ENCODE measurements at places on chromosomes 13 and 19.

GRCh38 chr19:5046339-5047039 lies 77.6 kb downstream of the KDM4B start:
- ATAC-seq: no peak

DNA sequence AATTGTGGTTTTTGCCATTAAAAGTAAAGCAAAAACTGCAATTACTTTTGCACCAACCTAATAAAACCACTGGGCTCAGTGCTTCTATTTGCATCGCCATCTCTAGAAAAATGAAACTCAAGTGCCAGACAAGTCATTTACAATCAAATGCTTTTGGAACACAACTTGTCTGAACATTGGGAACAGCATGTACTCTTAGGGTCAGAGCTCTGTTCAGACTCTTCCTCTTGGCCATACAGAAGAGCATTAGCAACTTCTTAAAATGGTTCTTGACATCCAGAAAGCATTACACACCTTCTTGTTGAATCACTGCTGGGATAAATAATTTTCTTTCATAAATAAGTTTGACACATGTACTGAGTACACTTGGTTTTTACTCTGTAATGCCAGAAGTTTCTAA lies 272.5 kb downstream of the DCLK1 start:
- no peak for ATAC-seq

DNA sequence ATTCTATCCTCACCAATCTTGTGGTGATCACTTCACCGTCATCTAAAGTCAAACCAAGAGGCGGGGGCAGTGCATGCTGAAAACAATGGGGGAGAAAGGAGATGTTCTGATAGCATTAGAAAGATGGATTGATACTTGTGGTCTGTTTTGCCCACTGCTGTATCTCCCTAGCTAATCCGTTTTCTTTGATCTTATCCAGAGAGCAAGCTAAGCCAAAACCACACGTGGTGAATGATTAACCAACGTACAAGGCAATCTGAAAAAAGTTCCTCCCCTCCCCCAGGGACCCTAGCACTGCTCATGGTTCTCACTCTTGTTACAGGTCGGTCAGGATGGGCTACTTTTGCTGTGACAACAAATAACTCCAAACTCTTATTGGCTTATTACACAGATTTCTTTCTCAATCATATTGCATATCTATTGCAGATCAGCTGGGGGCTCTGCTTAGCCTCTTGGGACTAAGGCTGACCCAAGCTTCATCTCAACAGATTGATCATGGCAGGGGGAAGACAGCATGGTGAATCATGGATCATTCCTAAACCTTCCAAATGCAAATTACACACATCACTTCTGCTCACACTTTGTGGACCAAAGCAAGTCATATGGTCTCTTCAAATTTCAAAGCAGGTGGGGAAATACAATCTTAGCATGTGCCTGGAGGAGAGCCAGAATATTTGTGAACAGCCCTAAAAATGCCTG lies 11.9 kb upstream of the C13orf42 start:
- ATAC-seq: peak; percentile 41

DNA sequence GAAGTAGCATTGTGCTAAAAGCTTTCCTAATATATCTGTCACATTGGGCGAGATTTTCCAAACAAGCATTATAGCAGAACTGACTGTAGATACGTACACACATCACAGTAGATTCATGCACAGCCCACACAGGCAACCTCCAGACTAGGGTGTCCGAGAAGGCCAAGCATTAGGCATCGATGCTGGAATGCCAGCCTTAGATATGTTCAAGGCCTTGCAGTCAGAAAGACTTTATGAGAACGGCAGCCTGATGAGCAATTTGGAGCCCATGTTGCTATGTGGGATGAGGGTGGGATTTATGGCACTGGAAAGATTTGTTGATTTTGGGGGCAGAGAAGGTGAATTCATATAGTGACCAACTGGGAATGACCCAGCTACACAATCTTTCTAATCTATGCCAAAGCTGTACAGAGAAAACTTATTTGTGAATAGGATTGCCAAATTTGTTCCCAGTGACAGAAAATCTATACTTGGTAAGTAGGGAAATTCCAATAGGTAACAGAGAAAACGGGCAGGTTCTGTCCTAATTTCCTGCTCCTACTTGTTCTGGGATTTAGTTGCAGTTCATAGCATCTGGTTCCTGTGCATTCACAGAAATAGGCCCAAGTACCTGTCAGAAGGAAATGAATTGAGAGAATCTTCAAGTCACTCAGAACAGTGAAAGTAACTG lies 31.0 kb upstream of the SPRY2 start:
- no peak for ATAC-seq

- ATAC-seq: no peak
These were observed 5.4 kb upstream of the ARGLU1 start for GRCh38 chr13:106573284-106573846.

GRCh38 chr19:42658076-42658475 lies 63.4 kb upstream of the CEACAM8 start:
- ATAC-seq: no peak

- no peak for ATAC-seq
These were observed 38.6 kb downstream of the IGFL3 start for GRCh38 chr19:46085888-46086287.

GRCh38 chr19:14558370-14559066 lies 13.3 kb downstream of the NDUFB7 start:
- ATAC-seq: no peak

DNA sequence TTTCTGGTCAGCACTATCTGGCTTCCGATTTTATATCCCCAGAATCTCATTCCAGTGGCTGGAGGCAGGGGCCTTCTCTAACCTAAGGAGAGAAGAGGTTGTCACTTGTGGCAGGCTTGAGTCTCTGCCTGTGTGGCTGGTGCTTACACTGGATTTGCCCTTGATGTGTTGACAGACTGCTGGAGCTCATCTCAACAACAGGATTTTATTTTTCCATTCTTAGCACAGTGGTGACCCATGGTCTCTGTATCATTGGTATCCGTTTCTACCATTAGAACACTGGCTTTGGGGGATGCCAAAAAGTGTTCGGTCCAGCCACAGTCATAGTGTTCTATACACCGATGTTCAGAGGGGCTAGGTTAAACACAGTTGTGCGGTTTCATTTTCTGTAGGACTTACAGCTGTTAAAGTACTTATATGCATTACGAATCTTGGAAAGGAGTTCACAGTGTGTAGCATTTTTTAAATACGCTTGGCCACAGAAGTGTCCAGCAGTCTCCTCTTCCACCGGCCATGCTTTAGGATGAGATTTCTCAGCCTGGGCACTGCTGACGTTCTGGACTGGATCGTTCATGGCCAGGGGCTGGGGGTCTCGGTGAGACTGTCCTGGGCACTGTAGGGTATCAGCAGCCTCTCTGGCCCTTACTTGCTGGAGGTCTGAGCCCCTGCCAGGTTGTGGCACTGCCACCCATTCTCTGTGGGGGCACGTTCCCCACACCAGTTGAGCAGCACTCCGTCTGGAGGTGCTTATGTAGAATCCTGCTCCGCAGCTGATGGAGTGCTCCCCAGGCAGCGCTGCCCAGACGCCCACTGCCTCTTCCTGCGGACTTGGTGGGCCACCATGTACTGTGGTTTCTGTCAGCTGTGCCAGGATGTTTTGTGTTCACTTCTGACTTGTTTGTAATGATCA lies 41.4 kb upstream of the TEX29 start:
- no peak for ATAC-seq
